ENCODE measurements at places on chromosomes 3 and 15. TPM values are rescaled to one million over a fixed set of nuclear protein-coding genes. Genes with fewer than 3 reads are reported as not detected.

The SNX22 gene
- total RNA-seq, result 1.3 TPM

The ZMYND10 gene
- total RNA-seq, result 1.1 TPM

The SCAANT1 gene
- total RNA-seq, result not detected

The ZBED2 gene
- total RNA-seq, result 0.20 TPM

The PLSCR5 gene
- not detected for total RNA-seq

The TMEM45A gene
- 2.2 TPM for total RNA-seq

The RPL29 gene
- total RNA-seq, result 1,348 TPM

The FES gene
- 0.84 TPM for total RNA-seq

The SLC28A2 gene
- total RNA-seq, result not detected

The CCR3 gene
- total RNA-seq, result not detected

The KBTBD13 gene
- not detected for total RNA-seq

The ZPLD1 gene
- not detected for total RNA-seq

The A4GNT gene
- total RNA-seq, result not detected

The MAGI1 gene
- 4.0 TPM for total RNA-seq

The CKMT1B gene
- total RNA-seq, result 1.9 TPM

The C3orf22 gene
- total RNA-seq, result not detected

The C2CD4B gene
- total RNA-seq, result 0.32 TPM

The ERICH6 gene
- not detected for total RNA-seq

The FANCD2OS gene
- total RNA-seq, result not detected

The THAP10 gene
- total RNA-seq, result 4.1 TPM

The PLEKHO2 gene
- 6.9 TPM for total RNA-seq

The AGBL1 gene
- total RNA-seq, result not detected

The ROPN1 gene
- total RNA-seq, result not detected

The HRH1 gene
- total RNA-seq, result 7.3 TPM

The SCG3 gene
- 0.06 TPM for total RNA-seq

The EPB42 gene
- total RNA-seq, result not detected

The THSD4 gene
- 27.2 TPM for total RNA-seq

The GOLGA6L22 gene
- total RNA-seq, result not detected

The FAM107A gene
- 0.17 TPM for total RNA-seq

The LEKR1 gene
- 0.63 TPM for total RNA-seq

The CPLX3 gene
- total RNA-seq, result 0.06 TPM

The PPP1R14D gene
- not detected for total RNA-seq

The SNTN gene
- total RNA-seq, result not detected

The STAB1 gene
- 0.07 TPM for total RNA-seq

The GOLGA8S gene
- 0.08 TPM for total RNA-seq

The GPR160 gene
- total RNA-seq, result 1.9 TPM

The GOLGA6L1 gene
- total RNA-seq, result not detected

The MB21D2 gene
- total RNA-seq, result 6.0 TPM

The TARS3 gene
- total RNA-seq, result 7.1 TPM

The UBA7 gene
- 0.23 TPM for total RNA-seq

The CELF6 gene
- total RNA-seq, result 0.12 TPM

The SCN5A gene
- total RNA-seq, result 1.6 TPM

The CISH gene
- total RNA-seq, result 0.52 TPM

The TLR9 gene
- 0.02 TPM for total RNA-seq

The CADPS gene
- not detected for total RNA-seq

The GATA2 gene
- total RNA-seq, result 3.7 TPM

The NPAP1 gene
- not detected for total RNA-seq

The TRPM7 gene
- 20.2 TPM for total RNA-seq

The CLDN18 gene
- not detected for total RNA-seq

The LSAMP gene
- total RNA-seq, result 0.14 TPM

The ACAN gene
- 0.88 TPM for total RNA-seq

The NLGN1 gene
- not detected for total RNA-seq

The ACKR4 gene
- not detected for total RNA-seq

The CATSPER2 gene
- total RNA-seq, result 0.69 TPM

The SLC24A5 gene
- total RNA-seq, result not detected

The DZIP1L gene
- 10.2 TPM for total RNA-seq

The XRN1 gene
- total RNA-seq, result 5.3 TPM

Measured in A549 treated with Hydrocortisone at 1 μM for 4 hours (cell line).